ENCODE measurements at places on chromosomes 5 and 9.

GRCh38 chr9:128860937-128861336 lies 20.8 kb downstream of the KYAT1 start:
- DNase-seq = no peak

DNA sequence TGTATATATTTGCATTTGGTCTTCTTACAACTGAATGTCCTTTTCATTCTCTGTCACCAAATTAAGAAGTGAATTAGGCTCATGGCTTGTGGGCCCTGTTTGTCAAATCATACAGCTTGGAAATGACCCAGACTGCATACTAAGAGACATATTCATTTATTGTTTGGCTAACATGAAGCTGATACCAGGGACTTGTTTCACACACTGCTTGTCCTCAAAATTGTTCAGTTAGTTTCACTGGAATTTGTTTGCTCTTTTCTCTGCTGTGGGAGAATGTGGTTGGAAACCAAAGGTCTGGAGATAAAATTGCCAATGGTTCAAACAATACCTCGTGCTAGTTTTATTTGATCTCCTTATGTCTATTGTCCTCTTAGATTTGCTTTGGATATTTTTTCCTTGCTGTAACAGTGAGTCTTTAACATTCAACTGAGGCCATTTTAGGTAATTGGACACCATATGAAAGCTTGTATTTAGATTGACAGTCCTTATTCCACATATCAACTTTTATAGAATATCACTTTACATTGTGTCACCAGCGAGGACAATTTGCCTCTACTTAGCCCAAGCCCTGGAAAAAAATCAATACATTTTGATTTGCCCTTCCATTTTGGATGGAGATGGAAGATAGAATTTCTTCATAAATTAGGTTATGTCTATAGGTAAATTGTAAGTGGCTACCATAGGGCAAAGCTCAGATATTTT lies 144.3 kb upstream of the MTAP start:
- DNase-seq = peak; percentile 74

- no peak for DNase-seq
Measured at GRCh38 chr5:1299511-1299850, 4.6 kb upstream of the TERT start.

- no peak for DNase-seq
Measured at GRCh38 chr5:74506119-74506518, 134.4 kb downstream of the ENC1 start.

DNA sequence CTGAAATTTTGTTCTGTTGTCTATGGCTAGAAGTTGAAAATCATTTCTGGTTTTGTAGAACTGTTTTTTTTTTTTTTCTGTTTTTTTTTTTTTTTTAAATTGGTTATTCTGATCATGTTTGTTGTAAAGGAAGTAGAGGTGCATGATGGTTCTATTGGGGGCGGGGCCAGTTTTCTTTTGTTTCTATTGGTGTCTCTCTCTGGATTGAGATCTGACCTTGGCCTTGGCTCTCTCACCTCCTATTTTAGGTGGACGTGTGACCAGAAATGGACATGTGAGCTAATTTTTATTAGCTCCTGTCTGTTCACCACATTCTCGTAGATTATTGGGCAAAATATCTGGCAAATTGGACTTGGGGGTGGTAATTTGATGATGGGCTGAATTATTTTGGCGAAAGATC lies 3.2 kb downstream of the ZNF618 start:
- peak; percentile 17 for DNase-seq

DNA sequence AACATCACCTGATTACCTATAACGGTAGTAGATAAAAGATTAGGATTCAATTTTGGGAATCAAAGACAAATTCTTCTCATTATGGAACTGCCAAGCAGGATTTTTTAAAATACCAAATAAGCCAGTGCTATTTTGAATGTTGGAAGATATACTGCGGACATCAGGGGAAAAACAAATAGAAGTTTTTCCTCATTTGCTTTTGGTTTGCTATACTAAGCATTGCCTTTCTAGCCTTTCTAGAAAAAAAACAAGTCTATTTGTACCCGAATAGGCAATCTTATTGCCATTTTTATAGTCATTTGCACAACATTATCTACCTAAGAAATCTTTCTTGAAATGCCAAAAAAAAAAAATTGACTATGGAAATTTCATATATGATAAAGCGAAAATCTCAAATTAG lies 379.5 kb downstream of the CDH10 start:
- DNase-seq = no peak

DNA sequence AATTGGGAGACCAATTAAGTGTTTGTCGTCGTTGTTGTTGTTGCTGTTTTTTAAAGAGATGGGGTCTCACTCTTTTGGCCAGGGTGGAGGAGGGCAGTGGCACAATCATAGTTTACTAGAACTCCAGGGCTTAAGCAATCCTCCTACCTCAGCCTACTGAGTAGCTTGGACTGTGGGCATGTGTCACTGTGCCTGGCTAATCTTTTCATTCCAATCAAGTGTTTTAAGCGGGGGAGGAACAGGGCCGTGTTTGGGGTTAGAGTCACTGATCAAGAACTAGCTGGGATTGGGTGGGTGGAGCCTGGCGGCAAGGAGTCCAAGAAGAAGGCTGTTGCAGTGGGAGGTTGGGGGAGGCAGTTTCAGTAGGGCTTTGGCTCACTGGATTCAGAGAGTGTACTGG lies 13.8 kb downstream of the SNX30 start:
- DNase-seq = peak; percentile 69

DNA sequence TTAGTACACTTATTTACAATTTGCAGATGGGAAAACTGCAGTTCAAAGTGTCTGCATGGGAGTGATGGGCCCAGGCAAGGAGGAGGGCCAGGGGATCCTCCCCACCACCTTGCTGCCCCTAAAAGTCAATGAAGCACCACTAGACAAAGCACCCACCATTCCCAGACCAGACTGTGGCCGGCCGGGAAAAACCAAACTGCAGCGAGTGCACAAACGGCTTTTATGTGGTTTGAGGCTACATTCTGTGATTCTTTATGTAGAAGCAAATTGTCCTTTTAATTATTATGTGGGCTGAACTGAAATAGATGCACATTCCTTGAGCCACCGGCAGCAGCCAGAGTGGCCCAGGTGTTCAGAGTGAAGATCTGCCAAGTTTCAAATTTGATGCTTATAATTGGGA lies 585.3 kb upstream of the KLF4 start:
- no peak for DNase-seq

DNA sequence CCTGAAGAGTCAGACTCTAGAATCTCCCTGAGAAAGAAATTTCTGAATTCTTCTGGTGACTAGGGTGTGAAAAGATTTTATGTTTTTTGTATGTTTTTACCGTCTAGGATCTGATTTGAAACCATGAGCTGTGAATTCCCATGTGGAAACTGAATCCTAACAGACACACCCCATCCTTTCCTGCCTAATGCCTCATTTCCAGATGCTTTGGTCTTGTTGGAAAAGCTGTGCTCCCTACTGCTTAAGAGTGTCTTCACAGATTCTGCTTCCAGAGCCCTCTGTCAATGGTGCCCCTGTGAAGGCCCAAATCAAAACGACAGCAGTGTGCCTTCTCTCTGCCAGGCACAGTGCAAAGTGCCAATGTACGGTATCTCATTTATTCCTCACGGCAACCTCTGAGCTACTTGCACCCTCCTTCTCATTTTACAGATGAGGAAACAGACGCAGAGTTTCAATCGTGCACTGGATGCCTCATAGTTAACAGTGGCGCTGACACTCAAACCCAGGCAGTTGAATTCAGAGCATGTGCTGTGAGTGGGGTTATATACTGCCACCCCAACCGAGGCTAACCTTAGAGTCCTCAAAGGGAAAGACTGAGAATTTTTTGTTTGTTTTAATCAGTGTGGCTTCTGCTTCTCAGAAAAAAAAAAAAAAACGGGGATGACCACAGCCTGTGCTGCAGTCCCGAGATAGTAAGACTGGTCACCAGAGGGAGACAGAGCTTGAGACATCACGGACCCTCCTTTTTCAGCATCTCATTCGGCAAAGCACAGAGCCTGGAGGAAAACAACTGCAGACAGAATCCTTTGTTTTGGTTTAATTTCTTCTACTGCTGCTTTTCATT lies 188.4 kb downstream of the SNCAIP start:
- DNase-seq = peak; percentile 69

DNA sequence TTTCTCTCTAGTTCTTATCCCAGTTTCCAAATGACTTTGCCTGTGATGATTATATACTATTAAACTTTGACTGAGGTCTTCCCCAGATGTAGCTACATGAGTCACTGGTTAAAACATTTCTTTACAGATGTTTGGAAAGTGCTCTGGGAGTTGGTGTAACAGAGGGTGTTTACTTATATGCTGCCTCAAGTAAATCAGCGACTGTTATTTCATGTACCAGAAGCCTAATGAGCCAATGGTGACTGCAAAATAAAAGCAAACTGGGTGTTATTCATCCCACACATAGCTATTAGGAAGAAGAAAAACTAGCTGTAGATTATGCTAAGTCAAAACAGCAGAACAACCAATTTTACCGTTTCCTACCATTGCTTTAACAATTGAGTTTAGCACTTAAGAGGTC lies 929.7 kb upstream of the SEMA6A start:
- peak; percentile 7 for DNase-seq

- no peak for DNase-seq
Measured at GRCh38 chr9:81656004-81656403, 33.3 kb downstream of the TLE1 start.

DNA sequence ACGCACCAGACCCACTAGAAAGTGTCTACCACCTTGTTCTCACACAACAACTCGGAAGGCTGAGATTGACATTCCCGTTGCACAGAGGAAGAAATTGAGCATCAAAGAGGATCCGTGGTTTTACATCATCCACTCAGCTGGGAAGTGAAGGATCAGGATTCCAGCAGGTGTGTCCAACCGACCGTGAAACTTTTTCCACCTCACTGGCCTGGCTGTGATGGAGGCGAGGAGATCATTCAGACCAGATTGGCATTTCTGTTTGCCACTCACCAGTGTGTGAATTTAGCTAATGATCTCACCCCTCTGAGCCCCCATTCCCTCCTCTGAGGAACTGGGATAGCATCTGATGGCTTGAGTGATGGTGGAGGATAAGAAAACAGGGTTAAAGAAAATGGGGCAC lies 46.7 kb upstream of the CPLX2 start:
- DNase-seq = no peak

DNA sequence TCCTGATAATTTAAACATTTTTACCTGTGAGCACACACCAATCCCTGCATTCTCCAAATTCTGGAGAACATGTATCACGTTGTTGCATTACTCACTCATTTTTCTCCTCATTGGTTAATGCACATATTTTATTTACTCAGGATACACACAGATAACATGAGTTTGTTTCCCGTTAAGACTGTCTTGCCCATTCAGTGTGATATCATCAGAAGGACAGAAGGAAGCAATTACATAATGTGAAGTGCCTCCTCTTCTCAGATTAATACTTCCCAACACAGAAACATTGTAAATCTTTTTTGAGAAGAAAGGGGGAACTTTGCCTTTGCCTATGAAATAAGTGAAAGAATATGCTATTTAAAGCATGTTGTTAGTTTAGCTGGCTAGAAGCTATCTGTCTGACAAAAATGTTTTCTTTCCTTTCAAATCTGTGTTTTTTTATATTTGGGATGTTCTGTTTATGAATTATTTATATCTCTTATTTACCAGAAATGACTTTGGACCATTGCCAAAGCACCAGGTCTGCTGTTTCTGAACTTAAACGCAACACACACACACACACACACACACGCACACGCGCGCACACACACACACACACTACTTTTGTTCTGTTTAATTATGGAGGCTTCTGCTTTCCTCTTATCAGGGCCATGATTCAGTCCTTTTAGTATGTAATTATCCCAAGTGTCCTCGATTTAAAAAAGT lies 186.5 kb downstream of the CHSY3 start:
- peak; percentile 25 for DNase-seq

Data from cardiac fibroblast (primary cell).